Stimulated activated CD4-positive, alpha-beta T cell treated with anti-CD3 and anti-CD28 coated beads, Interleukin-1b, Interleukin-23, amount 100 ng/mL, for 4 hours (primary cell): ENCODE measurements at places on chromosomes 7 and 10.

DNA sequence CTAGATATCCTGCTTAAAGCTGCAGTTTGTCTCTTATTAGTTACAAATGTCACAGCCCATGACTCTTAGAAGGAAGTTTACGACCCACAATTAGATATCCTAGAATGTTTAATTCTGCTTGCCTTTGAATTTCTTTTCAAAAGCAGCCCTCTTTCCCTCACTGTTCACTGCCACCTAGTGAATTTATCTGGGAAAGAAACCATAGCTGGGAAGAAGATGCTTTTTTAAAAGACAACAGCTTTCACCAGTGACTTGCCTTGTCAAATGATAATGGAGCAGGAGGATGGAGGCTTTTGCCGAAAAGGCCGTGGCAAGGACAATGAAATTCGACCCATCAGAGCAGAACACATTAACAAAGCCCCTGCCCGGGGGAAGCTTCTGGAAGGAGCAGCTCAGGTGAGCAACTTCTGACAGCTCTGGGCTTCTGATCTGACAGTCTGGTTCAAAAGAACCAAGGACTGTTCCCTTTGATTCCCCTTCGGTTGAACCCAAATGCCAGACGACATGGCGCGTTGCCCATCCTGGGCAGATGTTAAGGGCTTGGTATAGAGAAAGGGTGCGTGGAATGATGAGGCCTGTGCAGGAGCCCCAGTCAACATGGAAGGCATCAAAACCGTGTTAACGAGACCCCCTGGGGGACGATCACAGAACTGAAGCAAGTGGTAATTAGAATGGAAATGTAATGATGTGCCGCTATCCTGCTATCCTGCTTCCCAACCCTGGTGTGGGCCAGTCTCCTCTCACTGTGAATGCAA, 236.8 kb downstream of the FRMD4A start:
- no peak for DNase-seq

GRCh38 chr10:88256013-88256680, 327.0 kb downstream of the RNLS start:
- DNase-seq, result no peak

DNA sequence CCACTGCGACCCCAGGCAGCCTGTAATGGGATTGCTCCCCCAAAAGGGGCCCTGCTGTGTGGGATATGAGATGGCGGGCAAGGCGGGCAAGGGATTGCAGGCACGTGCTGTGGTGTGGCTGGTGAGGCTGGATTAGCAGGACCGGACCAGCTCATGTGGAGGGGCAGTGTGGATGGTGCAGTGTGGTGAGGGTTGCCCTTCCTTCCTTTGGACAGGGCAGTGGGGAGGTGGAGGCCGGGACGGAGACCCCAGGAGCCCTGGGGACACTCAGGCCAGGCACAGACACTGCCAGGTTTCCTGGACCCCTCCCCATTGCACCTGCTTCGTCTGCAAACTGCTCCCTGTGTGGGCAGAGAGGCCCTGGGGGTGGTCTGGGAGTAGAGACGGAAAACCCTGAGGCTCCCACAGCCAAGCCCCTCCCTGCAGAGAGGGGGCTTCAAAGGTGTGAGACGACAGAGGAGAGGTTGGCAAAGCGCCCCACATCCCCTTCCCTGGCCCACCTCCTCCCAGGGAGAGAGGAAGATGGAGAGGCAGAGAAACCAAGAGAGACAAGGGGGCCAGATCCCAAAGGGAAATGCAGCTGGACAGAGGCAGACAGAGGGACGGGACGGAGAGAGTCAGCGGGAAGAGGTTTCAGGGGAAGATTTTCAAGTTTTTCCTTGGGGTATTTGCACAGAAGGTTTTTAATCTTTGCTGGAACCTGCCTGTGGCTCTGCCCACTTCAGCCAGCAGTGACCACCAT, 89.2 kb downstream of the MICALL2 start:
- no peak for DNase-seq

GRCh38 chr10:111551001-111551400, 474.2 kb downstream of the ADRA2A start:
- DNase-seq, result no peak

- DNase-seq, result no peak
These were observed 22.4 kb downstream of the KCNH2 start for GRCh38 chr7:150955519-150956394.

- no peak for DNase-seq
These were observed 22.0 kb downstream of the TWIST1 start for GRCh38 chr7:19095353-19095860.

- DNase-seq, result no peak
These were observed 275.8 kb downstream of the PTPRN2 start for GRCh38 chr7:158311791-158312190.

GRCh38 chr7:76409537-76409936, at the start of gene SSC4D:
Gene SSC4D, minus strand, starts transcription at chr7:76409697. Its CDS starts 5,258 bp downstream, at chr7:76404439.
- no peak for DNase-seq

- no peak for DNase-seq
These were observed 177.0 kb upstream of the AKR1E2 start for GRCh38 chr10:4648999-4649398.

GRCh38 chr10:122986335-122986734, 6.1 kb downstream of the PSTK start:
- no peak for DNase-seq

GRCh38 chr7:43756368-43757072, 2.0 kb upstream of the BLVRA start:
- no peak for DNase-seq

GRCh38 chr10:109474261-109474660, 449.1 kb downstream of the XPNPEP1 start:
- DNase-seq, result no peak

GRCh38 chr10:131790021-131790420, 110.8 kb upstream of the PPP2R2D start:
- no peak for DNase-seq

DNA sequence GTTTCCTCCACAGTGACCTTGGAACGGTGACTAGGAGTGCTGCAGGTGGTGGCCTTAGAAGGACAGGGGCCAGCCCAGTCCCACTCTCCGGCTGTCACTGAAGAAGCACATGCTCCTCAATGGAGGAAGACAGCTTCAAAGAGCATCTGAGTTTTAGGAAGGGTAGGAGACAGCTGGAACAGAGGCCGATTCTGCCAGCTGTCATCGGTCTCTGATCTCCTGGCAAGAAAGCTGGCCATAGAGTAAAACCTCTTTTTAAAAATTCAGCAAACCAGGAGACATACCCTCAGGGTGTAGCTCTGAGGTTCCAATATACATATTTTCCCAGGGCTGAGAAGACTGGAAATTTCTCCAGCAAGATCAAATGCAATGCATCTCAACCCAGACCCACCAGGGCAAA, 55.9 kb downstream of the KCNMA1 start:
- DNase-seq, result no peak

DNA sequence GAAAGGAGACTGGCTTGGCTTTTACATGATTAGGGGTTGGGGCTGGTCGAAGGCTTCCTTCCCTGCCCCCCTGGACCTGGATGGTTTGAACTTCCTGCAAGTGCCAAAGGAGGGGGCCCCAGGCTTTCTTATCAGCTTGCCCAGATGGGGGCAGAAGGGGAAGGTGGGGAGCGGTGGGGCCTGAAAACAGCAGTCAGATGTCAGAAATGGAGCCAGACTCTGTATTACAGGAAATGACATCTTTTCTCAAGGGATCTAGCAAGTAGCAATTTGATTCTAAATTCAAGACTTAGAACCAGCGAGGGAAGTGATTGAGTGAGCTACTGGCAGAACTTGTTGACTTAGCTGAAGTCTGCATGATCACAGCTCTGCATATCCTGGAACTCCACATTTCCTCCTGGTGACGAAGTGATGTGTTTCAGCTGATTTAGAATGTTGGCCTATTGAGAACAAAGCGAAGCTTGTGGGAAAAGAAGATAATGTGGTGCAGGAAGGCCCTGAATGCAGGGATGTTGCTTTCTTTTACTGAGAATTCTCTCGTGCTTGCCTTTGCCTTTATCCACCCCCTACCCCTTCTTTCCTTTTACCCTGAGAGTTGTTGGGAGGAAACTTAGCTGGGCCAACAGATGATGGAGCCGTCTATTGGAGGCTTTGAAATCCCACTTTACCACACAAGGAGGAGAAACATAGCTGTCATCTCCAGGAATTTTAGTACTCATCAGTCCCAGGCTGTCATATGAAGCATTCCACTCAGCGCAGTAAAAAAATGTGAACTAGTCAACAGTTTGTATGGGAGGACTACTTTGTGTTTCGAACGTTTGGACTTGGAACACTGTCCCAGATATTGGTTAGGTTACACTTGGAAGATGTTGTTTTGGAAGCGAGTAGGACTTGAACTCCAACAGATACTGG, 43.2 kb downstream of the CCNY start:
- DNase-seq, result no peak

GRCh38 chr10:28839600-28840007, 162.3 kb downstream of the BAMBI start:
- no peak for DNase-seq

DNA sequence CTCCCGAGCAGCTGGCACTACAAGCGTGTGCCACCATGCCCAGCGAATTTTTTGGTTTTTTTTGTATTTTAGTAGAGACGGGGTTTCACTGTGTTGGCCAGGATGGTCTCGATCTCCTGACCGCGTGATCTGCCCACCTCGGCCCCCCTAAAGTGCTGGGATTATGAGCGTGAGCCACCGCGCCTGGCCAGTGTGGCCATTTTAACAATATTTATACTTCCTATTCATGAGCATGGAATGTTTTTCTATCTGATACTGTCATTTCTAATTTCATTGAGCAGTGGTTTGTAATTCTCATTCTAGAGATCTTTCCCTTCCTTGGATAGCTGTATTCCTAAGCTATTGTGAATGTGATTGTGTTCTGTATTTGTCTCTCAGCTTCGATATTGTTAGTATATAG, 96.2 kb downstream of the GLCCI1 start:
- DNase-seq, result no peak

DNA sequence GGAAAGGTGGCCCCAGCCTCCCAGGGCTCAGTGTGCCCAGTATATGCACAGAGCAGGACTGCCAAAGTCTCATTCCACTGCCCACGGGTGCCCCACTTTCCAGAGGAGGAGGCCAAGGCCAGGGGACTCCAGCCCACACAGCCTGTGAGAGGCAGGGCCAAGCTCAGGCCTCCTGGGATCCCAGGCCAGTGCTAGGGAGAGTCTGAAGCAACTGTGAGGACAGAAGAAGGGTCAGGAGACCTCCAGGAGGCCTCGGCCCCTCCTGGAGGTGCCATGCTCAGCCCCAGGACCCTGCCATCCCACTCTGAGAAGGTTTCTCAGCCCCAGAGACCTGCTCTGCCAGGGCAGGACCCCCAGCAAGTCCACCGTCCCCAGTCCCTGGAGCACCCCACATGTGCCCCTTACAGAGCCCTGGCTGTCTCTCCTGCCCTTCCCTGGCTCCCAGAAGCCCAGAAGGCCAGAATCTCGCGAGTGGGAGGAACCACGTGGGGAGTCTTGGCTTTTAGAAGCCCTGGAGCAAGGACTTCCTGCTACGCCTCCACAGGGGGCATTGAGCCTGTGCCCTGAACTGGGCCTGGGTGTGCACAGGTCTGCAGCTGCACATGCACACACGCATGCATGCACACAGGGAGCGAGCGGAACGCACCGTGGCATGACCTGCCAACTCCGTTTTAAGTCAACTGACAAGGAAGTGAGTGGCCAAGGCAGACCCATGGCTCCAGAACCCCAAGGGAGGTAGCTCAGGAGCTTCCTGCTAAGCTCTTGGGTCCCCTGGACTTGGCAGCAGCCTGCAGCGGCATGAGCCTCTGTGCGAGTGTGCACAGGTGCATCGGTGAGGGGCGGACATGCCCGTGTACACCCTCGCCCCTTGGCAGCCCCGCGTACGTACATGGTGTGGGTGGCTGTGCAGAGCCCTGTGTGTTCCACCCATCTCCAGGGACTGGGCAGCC, 33.6 kb downstream of the ZCCHC24 start:
- no peak for DNase-seq

DNA sequence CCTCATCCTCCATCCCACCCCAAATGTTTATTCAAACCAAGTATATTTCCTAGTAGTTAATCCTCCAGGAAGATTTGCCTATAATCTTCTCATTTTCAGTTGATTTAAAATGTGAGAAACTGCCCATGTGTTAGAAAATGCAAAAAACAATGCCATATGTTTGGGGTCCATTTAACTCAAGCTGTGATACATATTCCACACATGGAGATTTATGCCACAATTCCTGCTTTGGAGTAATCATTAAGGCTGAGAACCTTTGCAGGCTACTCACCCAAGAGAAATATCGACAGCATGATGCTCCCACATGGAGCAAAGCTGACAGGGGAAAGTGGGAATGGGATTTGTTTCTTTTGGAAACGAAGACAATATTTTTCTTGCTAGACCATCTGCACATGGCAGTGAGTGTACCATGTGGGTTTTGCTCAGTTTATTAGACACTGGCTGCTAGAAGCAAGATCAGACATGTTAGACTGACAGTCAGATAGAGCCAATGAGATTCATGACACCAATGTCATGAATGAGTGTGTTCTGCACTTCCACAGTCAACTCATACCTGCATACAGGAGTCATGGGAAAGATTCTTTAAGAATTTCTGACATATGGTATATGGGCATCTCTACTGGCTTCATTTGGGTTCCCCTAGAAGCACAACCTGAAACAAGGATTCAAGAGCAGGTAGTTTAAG, 3.4 kb upstream of the GRM8 start:
- no peak for DNase-seq

- no peak for DNase-seq
These were observed 33.6 kb downstream of the FAM25A start for GRCh38 chr10:87053577-87054181.

DNA sequence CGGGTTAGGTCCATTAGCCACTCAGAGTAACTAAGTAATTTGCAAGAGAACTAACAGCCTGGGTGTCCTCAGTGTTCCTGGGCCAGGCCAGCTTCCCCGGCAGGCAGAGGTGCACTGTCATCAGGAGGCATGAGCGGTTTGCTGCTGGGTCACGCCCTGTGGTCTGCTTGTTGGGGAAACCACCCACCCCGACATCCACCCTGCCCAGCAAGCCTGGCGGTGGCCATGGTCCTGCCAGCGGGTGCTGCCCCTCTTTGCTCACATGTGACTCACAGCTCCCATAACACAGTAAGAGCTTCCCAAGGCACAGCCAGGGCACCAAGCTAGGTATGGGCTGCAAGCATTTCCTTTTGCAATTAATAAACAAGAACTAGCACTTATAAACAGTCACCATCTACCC, 75.9 kb downstream of the RGS10 start:
- DNase-seq, result no peak

GRCh38 chr7:158491094-158491493, 96.5 kb downstream of the PTPRN2 start:
- DNase-seq, result no peak
